ENCODE measurements at places on chromosomes 16 and 17.

GRCh38 chr17:29216181-29216580, 30.5 kb upstream of the CRYBA1 start:
- no peak for DNase-seq

- no peak for DNase-seq
These were observed 445.7 kb downstream of the CDH8 start for GRCh38 chr16:61590577-61590976.

- DNase-seq = no peak
These were observed 40.9 kb upstream of the FAM20A start for GRCh38 chr17:68642118-68642412.

DNA sequence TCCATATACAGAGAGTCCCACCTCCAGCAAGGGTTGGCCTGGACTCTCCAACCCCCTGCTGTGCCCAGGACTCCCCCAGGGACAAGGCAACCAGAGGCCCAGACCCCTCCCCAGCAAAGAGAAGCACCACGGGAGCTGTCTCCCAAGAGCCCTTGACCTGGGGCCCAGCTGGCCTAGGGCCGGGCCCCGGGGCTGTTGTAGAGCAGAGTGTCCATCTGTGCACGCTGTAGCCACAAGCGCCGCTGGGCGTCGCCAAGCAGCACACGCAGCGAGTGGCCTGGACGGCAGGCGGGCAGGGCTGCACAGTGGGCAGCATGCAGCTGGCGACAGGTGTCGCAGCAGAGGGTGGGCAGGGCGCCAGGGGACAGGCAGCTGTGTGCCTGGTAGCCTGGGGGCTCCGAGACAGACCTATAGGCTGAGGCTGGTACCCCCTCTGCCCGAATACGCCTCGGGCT, 4.3 kb downstream of the SPATA2L start:
- DNase-seq = no peak

DNA sequence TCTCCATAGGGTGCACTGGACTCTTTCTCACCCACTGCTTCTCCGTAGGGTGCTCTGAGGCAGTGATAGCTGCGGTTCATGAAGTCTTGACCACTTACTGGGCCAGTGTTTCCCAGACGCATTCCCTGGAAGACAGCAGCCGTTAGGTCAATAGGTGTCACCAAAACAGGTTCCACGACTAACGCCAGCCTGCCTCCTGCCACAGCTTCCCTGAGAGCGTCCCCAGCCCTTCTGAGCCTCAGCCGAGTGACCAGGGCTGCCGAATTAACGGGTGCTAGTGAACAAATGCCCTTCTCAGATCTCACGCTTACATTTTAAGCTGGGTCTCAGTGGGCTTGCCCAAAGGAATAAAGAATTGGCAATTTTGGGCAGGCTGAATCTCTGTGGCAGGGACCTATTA, 188.7 kb upstream of the TNRC6C start:
- DNase-seq = no peak

GRCh38 chr17:49508061-49508865, 13.2 kb downstream of the NGFR start:
- no peak for DNase-seq

GRCh38 chr16:914440-914839, 56.3 kb downstream of the LMF1 start:
- no peak for DNase-seq

DNA sequence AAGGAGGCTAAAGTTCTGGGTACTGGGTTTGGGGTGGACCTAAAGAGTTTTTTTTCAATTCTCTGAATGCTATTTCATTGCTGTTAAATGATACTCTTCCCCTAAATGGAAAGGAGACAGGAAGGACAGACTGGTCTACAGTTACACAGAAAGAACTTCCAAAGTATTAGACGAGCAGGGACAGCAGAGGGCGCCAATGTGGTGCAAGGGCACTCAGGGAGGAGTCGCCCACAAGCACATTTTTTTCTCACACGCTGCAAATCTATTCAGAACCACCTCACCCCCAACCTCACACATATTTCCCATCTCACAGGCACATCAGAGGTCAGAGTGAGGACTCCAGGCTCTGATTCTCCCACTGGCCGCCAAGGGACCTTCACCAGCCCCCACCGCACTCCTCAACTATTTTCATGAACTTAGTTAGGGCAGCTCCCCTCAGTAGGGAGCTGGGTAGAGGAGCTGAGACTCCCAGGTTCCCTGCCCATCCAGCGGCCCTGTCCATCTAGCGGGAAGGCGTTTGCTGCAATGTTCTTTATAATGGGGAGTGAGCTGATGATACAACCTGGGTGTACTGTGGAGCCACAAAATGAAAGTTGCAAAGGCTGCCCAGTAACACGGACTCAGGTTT, 6.8 kb upstream of the CA4 start:
- DNase-seq = peak; percentile 48

Data from stimulated activated CD4-positive, alpha-beta T cell treated with anti-CD3 and anti-CD28 coated beads, Interleukin-12 subunit alpha, Interleukin-12 subunit beta, amount 100 ng/mL, for 24 hours (primary cell).